ENCODE measurements at places on chromosomes 11 and 22. TPM values are rescaled to one million over a fixed set of nuclear protein-coding genes. Genes with fewer than 3 reads are reported as not detected.

Gene SLC29A2
- under 0.01 TPM for total RNA-seq

Gene CSF2RB
- not detected for total RNA-seq

Gene IL18
- 0.54 TPM for total RNA-seq

Gene FOLR1
- not detected for total RNA-seq

Gene TRIM29
- total RNA-seq = not detected

Gene RASGRP2
- not detected for total RNA-seq

Gene F2
- total RNA-seq = not detected

Gene IFITM10
- under 0.01 TPM for total RNA-seq

Gene TEX12
- total RNA-seq = not detected

Gene INPPL1
- 27.4 TPM for total RNA-seq

Gene TPST2
- 42.5 TPM for total RNA-seq

Gene CCDC87
- total RNA-seq = 0.18 TPM

Gene POLDIP3
- 33.9 TPM for total RNA-seq

Gene NCAM1
- not detected for total RNA-seq

Gene HEPACAM
- 0.18 TPM for total RNA-seq

Gene MRPL40
- 37.5 TPM for total RNA-seq

Gene PGGHG
- total RNA-seq = 1.4 TPM

Gene HBB
- total RNA-seq = not detected

Gene FAT3
- 2.2 TPM for total RNA-seq

Gene KLHDC7B
- not detected for total RNA-seq

Gene SERHL2
- total RNA-seq = 3.9 TPM

Gene RIN1
- total RNA-seq = 9.9 TPM

Measured in IMR-90 (cell line).